ENCODE measurements at places on chromosomes 1 and 21. TPM values are rescaled to one million over a fixed set of nuclear protein-coding genes. Genes with fewer than 3 reads are reported as not detected.

DNA sequence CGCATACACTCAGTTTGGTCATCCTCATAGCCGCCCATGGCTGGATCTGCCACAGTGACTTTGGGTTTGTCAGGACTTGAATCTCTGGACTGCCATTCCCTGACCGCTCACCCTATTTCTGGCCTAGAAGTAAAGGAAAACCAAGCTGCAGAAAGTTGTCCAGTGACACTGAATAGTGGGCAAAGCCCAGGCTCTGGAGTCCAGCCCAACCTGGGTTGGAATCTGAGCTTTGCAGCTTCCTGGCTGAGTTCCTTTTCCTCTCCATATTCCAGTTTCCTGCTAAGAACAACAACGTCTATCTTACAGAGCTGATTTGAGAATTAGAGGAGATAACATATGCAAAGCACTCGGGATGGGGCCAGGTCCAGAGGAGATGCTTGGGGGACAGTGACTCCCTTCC, 15.6 kb upstream of the EIF4G3 start:
- DNase-seq: no peak

- no peak for DNase-seq
Measured at GRCh38 chr1:230957580-230957989, 21.1 kb downstream of the TTC13 start.

DNA sequence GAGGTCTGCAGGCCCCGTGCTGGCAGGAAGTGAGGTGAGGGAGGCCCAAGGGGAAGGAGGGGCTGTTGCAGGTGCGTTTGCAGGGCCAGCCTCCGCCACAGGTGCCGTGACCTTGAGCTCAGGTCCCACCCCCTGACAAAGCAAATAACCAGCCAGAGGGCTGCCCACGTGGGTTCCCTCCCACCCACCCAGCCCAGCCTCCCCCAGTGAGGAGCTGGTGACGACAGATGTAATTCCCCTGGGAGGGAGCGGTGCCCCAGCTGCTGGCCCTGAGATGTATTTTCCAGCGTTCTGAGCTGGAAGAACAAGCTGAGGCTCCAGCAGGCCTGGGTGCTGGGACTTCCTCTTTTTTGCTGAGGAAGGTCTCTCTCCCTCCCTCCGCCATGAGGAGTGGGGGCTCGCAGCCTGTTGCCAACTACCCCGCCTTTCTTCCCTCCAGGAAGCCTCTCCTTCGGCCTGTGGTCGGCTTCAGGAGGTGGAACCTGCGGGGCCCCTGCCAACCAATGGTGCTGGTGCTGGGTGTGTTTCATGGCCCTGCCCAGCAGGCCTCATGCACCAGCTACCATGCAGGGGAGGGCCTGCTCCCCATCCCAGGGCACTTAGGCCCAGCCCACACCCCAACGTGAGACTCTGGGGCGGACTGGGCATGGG, 153.2 kb downstream of the PRDM16 start:
- no peak for DNase-seq

- no peak for DNase-seq
Measured at GRCh38 chr21:18608226-18608625, 204.6 kb upstream of the TMPRSS15 start.

GRCh38 chr1:156717351-156717750, 10.9 kb upstream of the METTL25B start:
- no peak for DNase-seq

- no peak for DNase-seq
Measured at GRCh38 chr1:37813529-37814145, 5.6 kb upstream of the YRDC start.

TMEM269 gene
- not detected for total RNA-seq

All from Daoy (cell line).